Right hindlimb (tissue), 1 donor: ENCODE measurements at places on chromosomes 3 and 15.

- no peak for DNase-seq
Measured at GRCh38 chr3:126103121-126104027, 19.4 kb upstream of the SLC41A3 start.

DNA sequence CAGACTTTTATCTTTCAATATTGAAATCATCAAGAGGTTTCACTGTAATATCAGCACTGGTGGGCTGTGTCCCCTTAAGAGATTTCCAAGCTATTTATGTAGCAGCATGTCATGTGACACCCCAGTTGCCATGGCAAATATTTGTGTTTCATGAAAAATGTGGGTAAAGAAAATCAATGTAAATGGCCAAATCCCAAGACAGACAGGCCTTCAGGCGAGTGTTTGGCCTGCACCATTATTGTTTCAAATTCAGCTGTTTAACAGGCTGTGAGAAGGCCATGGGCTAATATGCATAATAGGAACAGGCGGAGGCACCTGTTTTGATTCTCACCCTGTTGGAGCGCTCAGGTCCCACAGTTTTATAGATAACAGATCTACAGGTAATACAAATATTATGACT is 104.2 kb downstream of the IQCH start:
- DNase-seq, result peak; percentile 27

- no peak for DNase-seq
Measured at GRCh38 chr3:106699122-106699521, 678.1 kb upstream of the CCDC54 start.

DNA sequence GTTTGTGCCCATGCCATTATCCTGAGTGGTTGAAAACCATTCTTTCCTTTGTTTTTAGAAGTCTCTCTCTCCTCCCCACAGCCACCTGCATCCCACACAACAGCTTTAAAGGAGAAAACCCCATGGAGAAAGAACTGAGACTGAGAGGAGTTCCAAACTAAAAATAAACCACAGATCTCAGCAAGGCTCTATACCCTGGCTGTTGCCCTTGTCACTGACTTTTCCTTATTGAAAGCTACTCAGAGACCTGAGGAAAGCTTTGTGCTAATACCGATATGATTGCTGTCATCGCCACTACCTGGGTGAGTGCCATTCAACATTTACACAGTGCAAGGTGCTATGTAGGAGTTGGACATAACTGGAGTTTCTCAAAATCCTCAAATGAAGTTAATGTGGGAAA is 55.5 kb upstream of the RASGRP1 start:
- no peak for DNase-seq

DNA sequence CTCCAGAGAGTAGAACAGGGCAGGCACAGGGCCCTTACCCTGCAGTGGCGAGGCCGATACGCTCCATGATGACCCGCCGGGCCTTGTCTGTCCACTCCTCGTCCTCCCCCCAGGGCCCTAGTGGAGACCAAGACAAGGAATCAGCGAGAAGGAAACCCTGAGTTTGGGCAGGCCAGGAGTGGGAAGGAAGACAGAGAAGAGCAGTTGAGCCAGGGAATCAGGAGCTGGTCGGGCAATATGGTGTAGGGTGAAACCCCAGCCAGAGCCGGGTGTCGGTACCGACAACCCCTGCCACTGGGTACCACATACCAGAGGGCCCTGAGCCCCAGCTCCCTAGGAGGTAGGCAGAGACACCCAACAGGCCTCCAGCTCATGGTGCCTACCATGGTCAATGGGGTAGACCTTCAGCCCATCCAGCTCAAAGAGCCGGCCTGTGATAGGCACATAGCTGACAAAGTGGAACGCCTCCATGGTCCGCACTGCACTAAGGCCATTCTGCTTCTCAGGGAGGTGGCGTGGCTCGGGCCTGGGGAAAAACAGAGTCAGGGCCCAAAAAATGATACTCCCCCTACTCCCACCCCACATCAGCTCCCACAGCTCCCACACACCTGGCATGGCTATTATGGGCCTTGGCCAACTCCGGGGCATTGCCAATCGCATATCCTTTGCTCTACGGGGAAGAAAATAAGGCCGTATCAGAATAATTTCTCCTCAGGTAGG is 38.0 kb downstream of the SEMA3G start:
- peak; percentile 23 for DNase-seq

GRCh38 chr3:133955892-133956291 is 60.2 kb upstream of the RAB6B start:
- DNase-seq, result no peak

- DNase-seq, result no peak
Measured at GRCh38 chr15:43412096-43412495, 41.2 kb downstream of the TUBGCP4 start.

- DNase-seq, result peak; percentile 84
Measured at GRCh38 chr3:186219211-186219638, 110.3 kb upstream of the ETV5 start.

DNA sequence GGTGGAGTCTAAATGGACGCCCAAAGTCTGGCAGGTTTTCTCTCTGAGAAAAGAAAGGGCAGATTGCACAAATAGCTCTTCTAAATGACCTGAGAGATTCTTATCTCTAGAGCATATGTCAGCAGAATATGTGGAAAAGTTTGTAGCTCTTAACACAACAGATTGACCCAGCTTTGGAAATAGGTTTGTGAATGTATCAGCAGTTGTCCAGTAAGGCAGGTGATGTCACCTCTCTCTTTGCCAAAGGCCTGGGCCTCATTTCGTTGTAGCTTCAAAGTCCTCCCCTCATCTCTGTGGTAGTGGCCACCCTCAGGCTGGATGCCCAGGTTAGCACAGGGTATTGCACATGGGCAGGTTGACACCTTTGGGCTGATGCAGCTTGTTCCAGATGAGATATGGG is 36.0 kb downstream of the PDIA5 start:
- no peak for DNase-seq

GRCh38 chr3:107846279-107846852 is 244.5 kb downstream of the CD47 start:
- peak; percentile 55 for DNase-seq

- no peak for DNase-seq
Measured at GRCh38 chr15:40618023-40618422, 24.0 kb downstream of the KNL1 start.

GRCh38 chr3:135736740-135737139 is 228.8 kb upstream of the PPP2R3A start:
- DNase-seq, result no peak

DNA sequence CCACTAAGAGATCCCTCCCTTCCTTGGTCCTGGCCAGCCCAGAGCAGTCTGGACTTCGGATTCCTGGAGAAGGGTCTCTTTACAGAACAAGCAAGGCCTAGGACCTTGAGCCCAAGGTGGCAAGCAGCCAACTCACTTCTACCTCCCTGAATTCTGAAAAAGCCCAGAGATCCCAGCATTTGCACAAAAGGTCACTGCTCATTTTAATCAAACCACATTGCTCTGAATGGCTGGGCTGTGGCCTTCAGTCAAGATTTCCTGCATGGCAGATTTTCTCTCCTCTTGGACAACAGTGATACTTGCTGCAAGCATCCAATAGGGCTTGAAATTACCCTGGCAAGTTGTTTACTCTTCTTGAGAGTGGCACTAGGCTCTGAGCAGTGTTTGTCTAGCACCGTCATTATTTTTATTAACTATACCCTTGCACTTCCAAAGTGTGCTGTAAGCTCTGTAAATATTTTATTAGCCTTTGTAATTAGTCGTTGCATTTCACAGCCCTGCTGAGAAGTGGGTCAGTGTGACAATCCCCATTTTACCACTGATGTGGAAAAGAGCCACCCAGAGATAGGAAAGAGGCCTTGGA is 274.7 kb upstream of the CTNNB1 start:
- no peak for DNase-seq

- DNase-seq, result no peak
Measured at GRCh38 chr3:157249606-157250005, 89.7 kb upstream of the CCNL1 start.

DNA sequence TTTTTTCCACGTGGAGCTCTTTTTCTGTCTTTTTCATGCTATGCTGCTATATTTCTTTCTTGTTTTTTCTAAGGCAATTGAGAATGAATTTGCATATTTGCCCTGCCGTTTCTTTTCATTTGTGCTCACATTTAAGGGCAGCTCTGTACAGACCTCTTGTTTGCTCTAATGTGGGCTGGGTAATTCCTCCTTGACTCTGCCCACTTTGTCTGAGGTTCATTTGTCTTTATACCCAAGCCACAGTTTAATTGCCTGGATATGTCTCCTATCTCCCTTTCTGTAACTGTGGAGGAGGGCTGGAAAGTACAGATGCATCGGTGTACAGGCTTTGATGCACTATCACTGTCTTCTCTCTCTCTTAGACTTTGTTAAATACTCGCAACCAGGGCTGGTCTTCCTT is 195.9 kb downstream of the EPHB1 start:
- no peak for DNase-seq

DNA sequence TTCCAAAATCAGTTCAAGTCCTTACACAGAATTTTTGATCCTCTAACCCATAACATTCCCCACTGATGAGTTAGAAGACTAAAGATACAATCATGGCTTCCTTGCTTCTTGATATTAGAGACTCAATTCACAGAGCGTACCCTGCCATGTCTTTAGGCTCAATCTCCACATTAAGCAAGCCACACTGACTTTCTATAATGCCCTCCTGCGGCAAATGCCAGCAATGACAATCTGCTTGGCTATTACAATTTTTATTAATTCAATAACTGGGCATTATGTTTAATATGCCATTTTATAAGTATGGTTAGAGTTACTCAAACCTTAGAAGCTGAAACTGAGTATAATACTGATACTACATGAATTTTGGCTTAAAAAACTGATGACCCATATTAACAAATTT is 479.7 kb upstream of the NR2F2 start:
- no peak for DNase-seq

DNA sequence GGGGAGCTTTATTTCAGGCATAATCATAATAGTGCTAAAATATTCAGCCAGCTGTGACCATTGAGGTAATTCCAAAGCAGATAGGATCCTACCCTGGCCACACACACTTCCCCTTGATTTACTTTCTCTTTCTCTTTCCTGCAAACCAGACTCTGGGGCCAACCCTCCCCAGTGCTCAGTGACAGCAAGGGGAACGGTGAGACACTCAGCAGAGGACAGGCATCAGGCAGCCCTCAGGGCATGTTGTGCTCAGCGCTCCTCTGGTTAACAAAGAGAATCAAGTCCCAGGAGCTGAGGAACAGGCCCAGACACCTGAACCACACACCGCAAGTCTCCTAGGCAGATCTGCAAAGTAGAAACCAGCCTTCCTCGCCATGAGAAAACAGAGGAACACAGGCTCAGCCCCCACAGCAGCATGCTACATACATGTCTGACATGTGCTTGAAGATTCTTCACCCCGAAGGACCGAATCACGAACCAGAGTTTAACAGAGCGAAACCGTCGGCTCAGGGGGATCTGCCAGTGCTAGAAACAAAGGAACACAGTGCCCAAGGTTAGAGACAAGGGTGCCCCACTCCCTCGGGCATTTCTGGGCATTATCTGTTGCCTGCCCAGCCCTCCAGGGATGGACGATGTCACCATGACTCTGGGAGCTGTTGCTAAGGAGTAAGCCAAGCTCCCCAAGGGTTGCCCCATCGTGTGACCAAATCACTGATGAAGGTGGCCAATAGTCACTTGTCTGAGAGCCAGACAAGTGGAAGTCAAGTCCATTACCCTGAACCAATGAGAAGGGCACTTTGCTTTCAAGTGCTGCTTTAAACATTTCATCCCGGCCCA is 17.5 kb downstream of the HDC start:
- DNase-seq, result no peak

GRCh38 chr3:31277582-31277981 is 255.1 kb upstream of the STT3B start:
- no peak for DNase-seq

- peak; percentile 18 for DNase-seq
Measured at GRCh38 chr3:98817547-98818041, 54.5 kb downstream of the ST3GAL6 start.

DNA sequence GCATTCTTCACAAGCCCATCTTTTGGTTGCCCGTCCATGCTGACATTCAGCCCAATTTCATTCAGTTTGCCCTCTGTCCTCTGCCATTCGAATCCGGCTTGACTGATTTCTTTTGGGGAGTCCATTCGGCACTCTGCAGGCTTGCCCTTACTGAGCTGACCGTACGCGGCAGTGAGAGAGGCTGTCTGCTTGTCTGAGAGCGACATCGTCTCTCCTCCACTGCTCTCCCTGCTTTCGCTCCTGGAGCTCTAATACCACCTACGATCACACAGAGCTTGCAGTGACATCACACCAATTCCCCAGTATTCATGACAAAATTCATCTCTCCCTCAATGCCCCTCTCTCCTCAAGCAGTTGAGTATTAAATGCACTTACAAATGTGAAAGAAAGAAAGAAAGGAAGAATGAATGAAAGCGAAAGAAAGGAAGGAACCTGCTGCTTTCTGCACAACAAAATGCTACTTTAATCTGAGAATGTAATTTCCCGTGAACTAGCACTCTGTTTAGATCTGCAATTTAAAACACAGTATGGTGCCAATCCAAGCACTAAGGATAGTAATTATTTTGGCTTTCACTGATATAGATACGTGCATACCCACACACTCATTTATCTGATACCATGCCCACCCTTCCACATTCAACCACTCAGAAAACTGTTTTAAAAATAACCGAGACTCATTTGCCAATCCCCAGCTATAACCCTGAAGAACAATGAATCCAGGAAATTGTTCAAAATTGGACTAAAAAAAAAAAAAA is 89.5 kb downstream of the DHX30 start:
- no peak for DNase-seq

GRCh38 chr3:120071259-120071658 is 23.0 kb downstream of the GSK3B start:
- no peak for DNase-seq
